NCI-H460 (cell line): ENCODE measurements at places on chromosomes 6 and 20. TPM values are rescaled to one million over a fixed set of nuclear protein-coding genes. Genes with fewer than 3 reads are reported as not detected.

Gene SEMG1
- total RNA-seq, result not detected in 2 replicates

DNA sequence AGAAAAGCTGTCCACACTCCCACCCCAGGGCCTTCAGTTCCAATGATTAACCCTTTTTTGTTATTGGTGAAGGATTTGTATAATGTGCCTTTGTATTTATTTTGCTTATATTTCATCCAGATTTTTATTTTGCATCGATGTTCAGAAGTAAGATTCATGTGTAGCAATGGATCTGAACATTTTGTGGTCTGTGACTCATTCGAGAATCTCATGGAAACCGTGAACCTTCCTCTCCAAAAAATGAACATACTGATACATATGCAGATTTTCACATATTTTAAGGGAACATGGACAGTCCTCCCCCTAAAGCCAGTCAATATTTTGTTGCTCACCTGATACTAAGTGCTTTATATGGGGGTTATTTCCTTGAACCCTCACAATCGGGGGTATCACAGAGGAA, 421.8 kb upstream of the SOX4 start:
- no peak for DNase-seq

Gene RSPH9
- 0.42 and 0.61 TPM in 2 replicates for total RNA-seq

GRCh38 chr6:158080849-158081656, 87.0 kb downstream of the SERAC1 start:
- no peak for DNase-seq

GRCh38 chr6:144131248-144131709, 19.0 kb upstream of the STX11 start:
- no peak for DNase-seq

GRCh38 chr6:163695414-163695864, 280.9 kb downstream of the QKI start:
- no peak for DNase-seq

Gene COL19A1
- total RNA-seq, result 0.12 TPM in 1 of 2 replicates, not detected in the other

GRCh38 chr20:63061771-63062100, 55.0 kb upstream of the BHLHE23 start:
- no peak for DNase-seq

GRCh38 chr6:99138445-99138844, 190.7 kb upstream of the FBXL4 start:
- no peak for DNase-seq

Gene CRISP3
- total RNA-seq, result not detected in 2 replicates
